ENCODE measurements at places on chromosomes 5 and 9.
A peak's percentile ranks its signal among the peaks of the same experiment; 100 is the strongest.

DNA sequence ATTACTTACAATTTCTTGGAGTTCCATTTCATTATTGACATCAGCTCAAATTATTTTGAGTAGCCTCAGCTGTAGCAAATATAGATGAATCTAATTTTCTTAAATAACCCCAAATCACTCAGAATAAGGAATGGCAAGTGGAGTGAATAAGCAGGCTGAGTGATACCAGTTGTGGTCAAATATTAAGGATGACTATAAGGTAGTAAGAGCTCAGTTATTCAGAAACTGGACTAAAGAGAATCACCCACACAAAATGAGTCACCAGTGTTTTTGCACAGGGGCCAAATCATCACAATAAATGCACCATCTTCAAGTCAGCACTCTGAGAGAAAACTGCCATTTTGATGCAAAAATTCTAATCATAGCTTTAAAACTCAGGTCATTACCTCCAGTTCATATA lies 128.9 kb upstream of the TARS1 start:
- DNase-seq, result peak; percentile 96

- DNase-seq, result no peak
Measured at GRCh38 chr5:175588709-175589429, 69.0 kb upstream of the HRH2 start.

DNA sequence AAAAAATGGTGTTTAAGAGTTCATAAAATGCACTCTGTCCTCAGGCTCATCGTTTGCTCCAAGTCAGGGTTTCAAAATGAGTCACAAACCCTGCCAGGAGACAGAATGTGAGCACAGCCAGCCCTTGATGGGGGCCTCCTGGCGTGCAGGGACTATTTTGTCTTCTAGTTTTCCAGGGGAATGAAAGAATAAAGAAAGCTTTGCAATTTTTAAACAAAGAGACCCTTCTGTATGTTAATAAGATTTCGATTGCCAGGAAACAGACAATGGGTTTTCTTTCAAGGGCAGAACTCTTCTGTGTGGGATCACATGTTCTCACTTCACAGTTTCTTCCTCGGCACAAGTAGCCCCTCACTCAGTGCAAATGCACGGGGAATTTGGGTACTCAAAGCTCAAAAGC lies 121.4 kb upstream of the C6 start:
- DNase-seq, result peak; percentile 5

GRCh38 chr5:128155776-128156175 lies 72.2 kb downstream of the SLC12A2 start:
- peak; percentile 1 for DNase-seq

- no peak for DNase-seq
Measured at GRCh38 chr9:93533863-93534262, 42.5 kb upstream of the PHF2 start.

GRCh38 chr9:33778700-33779351 lies 16.5 kb upstream of the PRSS3 start:
- peak; percentile 66 for DNase-seq

DNA sequence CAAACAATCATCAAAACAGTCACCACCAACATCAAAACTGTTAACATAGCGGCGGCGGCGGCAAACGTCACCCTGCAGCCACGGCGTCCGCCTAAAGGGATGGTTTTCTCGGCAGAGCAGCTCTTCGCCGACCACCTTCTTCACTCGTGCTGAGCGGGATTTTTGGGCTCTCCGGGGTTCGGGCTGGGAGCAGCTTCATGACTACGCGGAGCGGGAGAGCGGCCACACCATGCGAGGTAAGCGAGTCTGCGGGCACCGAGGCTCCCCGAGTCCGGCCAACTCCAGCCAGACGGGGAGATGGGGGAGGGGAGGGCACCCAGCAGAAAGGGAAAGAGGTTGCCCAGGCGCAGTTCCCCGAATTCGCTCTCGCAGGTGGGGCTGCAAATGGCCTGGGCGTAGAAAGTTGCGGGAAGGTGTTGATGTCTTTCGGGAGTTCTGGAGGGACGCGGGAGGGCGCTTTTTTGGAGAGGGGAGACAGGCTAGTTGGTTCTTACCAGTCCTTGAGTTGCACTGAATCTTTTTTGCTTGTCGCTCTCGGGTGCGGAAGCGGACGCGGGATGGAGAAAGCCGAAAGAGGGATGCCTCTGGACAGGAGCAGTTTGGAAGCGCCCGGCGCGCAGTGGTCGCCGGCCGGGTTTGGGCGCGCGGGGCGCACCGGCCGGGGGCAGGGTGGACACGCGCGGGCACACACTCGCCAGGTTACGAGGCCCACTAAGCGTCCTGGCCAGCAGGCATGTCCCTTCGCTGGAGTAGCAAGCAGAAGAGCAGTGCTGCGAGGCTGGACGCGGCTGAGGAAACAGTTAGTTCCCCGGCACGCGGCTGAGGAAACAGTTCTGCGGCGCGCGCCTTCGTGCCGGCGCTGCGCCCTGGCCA lies 849 bp downstream of the RORB start:
- peak; percentile 17 for DNase-seq

DNA sequence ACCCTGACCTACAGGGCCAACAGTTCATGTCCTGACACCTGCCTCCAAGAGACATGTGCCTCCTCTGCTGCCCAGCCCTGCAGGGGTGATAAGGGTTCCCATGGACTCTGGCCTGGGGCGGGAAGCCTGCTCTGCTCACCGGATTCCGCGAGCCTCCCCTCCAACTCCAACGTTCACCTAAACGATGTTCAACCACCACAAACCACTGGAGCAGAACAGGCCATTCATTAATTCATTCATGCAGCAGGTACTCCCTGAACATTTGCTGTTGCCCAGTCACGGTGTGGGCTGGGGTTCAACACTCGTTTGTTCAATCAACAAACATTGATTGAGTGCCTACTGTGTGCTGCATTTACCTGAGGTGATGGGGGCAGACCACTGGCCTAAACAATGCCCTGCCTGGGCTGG lies 3.3 kb upstream of the UAP1L1 start:
- DNase-seq, result no peak

DNA sequence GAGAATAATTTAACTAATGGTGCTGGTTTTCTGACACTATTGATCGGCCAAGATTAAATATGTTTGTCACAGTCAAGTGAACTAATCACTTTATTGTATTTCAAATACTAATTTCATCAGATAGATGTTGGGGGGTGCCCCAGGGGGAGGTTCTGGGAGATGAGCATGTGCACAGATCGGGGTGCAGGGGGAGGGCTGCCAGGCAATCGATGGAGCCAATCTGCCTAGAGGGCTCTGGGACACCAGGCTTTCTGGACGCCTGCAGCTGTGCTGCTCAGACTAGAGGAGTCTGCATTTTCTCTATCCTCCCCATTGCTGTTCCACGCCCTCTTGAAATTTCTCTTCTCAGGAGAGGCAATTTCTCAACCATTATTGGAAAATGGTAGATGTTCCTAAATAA lies 100.0 kb upstream of the ALDH1B1 start:
- DNase-seq, result no peak

GRCh38 chr5:175516933-175517823 lies 38.8 kb downstream of the SFXN1 start:
- peak; percentile 10 for DNase-seq

GRCh38 chr9:80899208-80899607 lies 790.1 kb downstream of the TLE1 start:
- DNase-seq, result peak; percentile 56

- no peak for DNase-seq
Measured at GRCh38 chr5:107615299-107615817, 55.4 kb downstream of the EFNA5 start.

GRCh38 chr9:135919318-135919890 lies 12.1 kb upstream of the CAMSAP1 start:
- no peak for DNase-seq

GRCh38 chr9:17894501-17895160 lies 315.8 kb downstream of the SH3GL2 start:
- no peak for DNase-seq

GRCh38 chr9:17837965-17838364 lies 259.1 kb downstream of the SH3GL2 start:
- DNase-seq, result no peak

DNA sequence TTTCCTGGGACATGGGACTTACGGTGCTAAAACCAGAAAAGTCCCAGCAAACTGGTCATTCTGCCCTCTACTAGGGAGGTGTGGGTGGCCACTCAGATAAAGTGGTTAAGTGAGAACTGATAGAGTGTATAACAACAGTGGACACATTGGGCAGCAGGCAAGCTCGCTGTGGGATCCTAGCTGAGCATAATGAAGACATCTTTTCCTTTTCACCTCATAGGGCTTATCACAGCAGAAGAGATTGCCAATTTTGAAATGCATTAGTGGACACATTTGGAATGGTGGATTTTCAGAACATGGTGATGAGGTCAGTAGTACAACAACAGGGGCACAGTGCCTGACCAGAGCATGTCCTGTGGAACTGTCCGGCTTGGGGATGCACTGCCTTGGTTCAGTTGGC lies 477.1 kb upstream of the KIF2A start:
- DNase-seq, result no peak

DNA sequence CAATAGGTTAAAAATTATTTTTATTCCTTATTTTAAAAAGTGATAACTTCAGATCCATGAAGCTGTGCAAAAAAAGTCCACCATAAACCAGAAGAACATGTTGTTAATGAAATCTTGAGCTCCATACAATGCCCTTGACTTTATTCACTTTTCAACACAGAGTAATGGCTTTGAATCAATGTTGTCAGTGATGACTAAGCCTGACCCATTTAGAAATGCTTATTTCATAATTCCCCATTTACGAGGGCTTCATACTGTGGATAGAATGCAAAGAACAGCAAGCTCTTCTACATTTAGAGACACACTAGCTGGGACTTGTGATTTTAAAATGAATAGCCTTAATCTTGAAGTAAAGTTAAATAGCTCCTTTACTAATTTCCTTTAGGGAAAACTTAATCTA lies 25.7 kb upstream of the IL9 start:
- no peak for DNase-seq

DNA sequence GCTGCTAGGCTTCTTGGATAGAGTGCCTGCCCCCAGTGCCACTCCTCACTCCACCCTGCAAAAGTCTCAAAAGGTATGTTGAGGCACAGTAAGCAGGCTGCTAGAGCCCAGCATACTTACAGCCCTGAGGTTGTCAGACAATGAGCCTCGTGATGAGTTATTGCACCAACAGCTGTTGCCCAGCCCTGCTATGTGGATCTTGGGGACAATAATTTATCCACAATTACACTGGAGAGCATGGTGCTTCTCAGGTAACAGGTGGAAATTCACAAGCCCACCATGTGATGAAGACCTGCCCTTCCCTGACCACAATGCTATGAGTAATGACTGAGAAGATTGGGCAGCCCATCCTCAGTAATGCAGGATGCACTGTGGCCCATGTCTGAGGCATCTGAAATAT lies 36.5 kb downstream of the KCNIP1 start:
- no peak for DNase-seq

DNA sequence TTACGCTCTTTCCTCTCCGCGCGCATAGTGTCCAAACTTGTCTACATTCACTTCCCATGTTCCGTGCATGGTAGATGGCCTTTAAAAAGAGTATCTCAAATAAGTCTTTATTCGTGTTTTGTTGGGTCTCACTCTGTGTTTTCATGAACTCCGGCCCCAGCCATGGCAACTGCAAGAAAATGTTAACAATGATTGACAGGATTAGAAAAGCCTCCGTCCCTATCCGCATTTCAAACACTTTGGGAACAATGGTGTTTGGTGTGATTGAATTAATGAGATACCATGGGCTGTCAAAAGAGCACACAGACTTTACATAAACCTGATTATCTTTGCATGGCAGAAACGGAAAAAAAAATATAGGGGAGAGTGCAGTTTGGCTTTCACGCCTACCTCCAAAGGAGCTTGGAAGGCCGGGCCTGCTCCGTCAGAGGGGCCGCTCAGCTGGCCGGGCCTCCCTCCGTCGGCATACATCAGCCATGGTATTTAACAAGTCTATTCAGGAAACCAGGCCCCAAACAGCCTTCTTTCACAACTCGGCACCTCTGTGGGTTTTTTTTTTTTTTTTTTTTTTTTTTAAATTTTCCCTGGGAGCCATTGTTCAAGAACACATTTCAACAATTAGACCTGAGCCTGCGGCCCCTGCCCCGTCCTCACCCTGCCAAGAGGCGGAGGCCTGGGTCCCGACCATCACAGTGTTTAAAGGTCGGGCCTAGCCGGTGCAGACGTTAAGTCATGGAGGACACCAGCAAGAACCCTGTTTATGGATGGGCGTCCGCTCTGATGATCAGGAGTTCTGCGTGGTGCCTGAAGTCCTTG lies 323.8 kb upstream of the IRX4 start:
- DNase-seq, result no peak

DNA sequence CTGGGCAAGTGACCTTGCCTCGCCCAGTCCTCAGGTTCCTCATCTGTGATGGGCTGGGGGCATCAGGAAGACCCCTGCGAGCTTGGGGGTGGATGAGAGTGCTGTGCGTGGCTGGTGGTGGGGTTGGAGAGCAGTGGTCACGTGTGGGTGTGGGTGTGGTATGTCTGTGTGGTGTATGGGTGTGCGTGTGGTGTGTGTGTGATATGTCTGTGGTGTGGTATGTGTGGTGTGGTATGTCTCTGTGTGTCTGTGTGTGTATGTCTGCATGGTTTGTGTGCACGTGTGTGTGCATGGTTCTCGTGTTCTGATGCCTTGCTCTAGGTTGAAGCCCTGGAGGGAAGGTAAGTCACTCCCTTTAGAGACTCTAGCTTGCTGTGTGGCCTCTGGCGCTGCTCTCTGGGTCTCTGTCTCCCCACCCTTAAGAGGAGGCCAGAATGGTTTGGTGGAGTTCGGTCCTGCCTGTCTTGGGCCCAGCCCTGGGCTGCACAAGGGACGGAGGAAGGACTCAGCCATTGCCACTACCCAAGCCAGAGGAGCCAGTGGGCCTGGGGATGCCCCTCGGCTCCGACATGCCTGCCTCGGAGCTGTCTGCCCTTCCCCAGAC lies 87.0 kb downstream of the RXRA start:
- DNase-seq, result no peak

GRCh38 chr9:79360387-79361347 lies 211.1 kb upstream of the TLE4 start:
- peak; percentile 83 for DNase-seq

- no peak for DNase-seq
Measured at GRCh38 chr5:151224372-151224771, 480 bp upstream of the CCDC69 start.

GRCh38 chr9:119412399-119412798 lies 43.2 kb upstream of the BRINP1 start:
- no peak for DNase-seq

DNA sequence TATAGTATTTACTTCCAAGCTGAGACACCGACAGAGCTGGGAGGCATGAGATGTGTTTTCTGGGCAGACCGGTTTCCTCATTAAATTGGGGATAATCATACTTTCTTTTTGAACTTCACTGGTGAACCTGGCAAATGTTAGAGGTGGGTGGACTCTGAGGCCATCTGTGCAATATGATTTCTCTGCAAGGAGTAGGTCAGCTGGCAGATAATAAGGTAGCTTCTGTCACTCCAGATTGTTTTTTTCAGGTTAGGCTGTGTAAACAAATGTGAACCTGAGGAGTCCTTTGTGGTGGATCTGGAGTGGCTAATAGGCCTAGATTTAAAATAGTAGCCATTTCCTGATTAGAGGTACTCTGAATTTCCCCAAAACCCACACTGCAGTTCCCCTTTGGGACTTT lies 75.4 kb upstream of the S1PR3 start:
- DNase-seq, result no peak
